ENCODE measurements at places on chromosomes 3 and 15. TPM values are rescaled to one million over a fixed set of nuclear protein-coding genes. Genes with fewer than 3 reads are reported as not detected.

- no peak for DNase-seq
- H3K36me3 ChIP-seq: no peaks in the 10 kb centered on the region
- H3K4me1 ChIP-seq: no peaks in the 10 kb centered on the region
- H3K27me3 ChIP-seq: peaks cover 2% of the 10 kb centered on the region
These were observed 46.1 kb downstream of the AGBL1 start for GRCh38 chr15:86125775-86126174.

GRCh38 chr15:79016527-79017170, 71.8 kb upstream of the CTSH start:
- H3K36me3 ChIP-seq: no peaks in the 10 kb centered on the region
- DNase-seq: no peak
- no peak overlapping the region for H3K4me3 ChIP-seq
- H3K27ac ChIP-seq: no peak overlapping the region

- DNase-seq: no peak
- H3K27me3 ChIP-seq: no peaks in the 10 kb centered on the region
- no peak overlapping the region for H3K4me3 ChIP-seq
- no peak overlapping the region for H3K27ac ChIP-seq
- no peaks in the 10 kb centered on the region for H3K36me3 ChIP-seq
These were observed 32.2 kb upstream of the LRTM1 start for GRCh38 chr3:54960082-54960481.

- DNase-seq: no peak
- no peak overlapping the region for H3K27ac ChIP-seq
- peaks cover 13% of the 10 kb centered on the region for H3K4me1 ChIP-seq
- H3K4me3 ChIP-seq: no peak overlapping the region
- no peaks in the 10 kb centered on the region for H3K27me3 ChIP-seq
These were observed 149.0 kb downstream of the APBA2 start for GRCh38 chr15:29034593-29035335.

Gene LCTL
- total RNA-seq: not detected
